Adipose tissue (tissue), 3 donors: ENCODE measurements at places on chromosomes 2 and 18. TPM values are rescaled to one million over a fixed set of nuclear protein-coding genes. Genes with fewer than 3 reads are reported as not detected.

The NCOA1 gene
- polyA plus RNA-seq: 7.3 TPM

The CHRNG gene
- polyA plus RNA-seq: not detected

The PRSS56 gene
- not detected for polyA plus RNA-seq

The EMX1 gene
- 0.45 TPM for polyA plus RNA-seq

The WNT6 gene
- not detected for polyA plus RNA-seq

The SERPINB12 gene
- polyA plus RNA-seq: not detected

The SCYGR7 gene
- not detected for polyA plus RNA-seq

The STEAP3 gene
- polyA plus RNA-seq: 22.0 TPM

The AQP12A gene
- polyA plus RNA-seq: not detected

The LOXHD1 gene
- polyA plus RNA-seq: 0.73 TPM

The ZSWIM2 gene
- not detected for polyA plus RNA-seq
